ENCODE measurements at places on chromosomes 2 and 18.

- DNase-seq: no peak
Observed at GRCh38 chr2:241571821-241572620, 13.5 kb downstream of the BOK start.

DNA sequence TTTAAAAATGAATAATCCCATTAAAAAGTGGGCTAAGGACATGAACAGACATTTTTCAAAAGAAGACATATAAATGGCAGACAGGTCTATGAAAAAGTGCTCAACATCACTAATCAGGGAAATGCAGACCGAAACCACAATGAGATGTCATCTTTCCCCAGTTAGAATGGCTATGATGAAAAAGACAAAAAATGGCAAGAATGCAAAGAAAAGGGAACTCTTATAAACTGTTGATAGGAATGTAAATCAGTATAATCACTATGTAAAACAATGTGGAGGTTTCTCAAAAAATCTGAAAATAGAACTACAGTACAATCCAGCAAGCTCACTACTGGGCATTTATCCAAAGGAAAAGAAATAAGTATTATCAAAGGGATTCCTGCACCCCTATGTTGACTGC lies 169.2 kb downstream of the METTL4 start:
- no peak for DNase-seq

DNA sequence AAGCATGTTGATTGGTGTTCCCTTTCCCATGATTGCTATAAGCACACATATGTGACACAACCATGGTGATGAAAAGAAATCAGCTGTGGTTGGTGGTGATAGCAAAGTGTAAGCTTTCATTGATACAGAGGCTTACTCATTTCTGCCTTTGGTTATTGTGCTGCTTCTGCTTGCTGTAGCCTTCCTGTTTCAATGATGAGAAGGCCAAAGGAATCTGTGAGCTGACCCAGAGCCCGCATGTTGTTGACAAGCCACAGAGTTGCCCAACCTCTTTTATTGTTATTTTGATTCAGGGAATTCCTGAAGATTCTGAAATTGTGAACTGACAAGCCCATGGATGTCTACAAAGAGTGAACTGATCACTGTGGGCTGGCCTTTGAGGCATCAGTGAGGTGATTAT lies 164.4 kb downstream of the TMEFF2 start:
- DNase-seq: no peak

GRCh38 chr18:59607078-59607379 lies 90.2 kb downstream of the CCBE1 start:
- DNase-seq: no peak

GRCh38 chr2:145623136-145623535 lies 1103.2 kb upstream of the ZEB2 start:
- no peak for DNase-seq

DNA sequence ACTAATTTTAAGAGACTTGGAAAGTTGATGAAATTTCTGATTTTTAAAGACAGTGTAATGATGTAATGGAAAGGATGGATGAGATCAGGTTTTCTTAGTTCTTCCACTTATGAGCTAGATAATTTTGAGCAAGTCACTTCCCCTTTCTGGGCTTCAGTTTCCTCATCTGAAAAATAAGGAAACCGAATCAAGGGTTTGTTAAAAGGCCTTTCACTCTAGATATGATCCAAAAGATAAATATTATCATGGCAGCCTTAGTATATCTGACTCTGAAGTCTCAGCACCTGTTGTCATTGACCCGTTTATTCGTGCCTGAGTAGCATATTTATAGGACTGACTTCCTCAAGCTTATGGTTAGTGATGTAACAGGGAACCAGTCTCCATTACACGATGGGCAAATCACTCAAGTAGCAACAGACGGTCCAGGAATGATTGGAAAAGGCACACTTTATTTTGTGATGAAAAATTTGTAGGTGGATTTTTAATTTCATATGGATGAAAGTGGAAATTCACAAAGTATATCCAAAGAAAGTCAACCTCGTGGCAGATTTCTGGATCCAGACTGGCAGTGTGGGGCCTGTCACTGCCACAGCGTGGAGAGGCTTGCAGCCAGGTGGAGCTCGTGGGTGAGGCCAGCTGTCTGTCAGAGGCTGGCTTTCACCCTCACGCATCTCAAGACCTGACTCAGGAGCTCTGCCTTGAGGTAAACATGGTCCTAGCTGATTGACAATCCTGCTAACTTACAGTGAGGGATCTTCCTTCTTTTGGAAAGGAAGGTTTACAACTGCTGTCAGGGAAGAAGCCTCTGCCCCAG lies 137.9 kb upstream of the CXCR4 start:
- no peak for DNase-seq

DNA sequence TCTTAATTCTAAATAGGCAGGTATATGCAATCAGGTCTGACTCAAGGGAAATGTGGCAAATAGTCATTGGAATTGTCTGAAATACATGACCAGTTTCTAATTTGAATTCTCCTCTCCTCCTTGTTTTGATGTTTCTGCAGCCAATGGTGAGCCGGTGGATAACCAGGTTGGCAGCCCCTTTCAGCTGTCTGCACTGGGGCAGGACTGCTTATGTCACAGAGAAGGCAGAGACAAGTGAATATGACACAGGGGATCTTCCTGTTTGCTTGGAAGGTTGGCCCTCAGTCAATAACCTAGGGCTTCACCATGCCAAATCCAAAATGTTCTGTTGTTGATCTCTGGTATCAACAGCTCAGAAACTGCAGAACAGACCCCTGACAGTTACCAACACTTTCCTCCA lies 12.1 kb downstream of the MYT1L start:
- no peak for DNase-seq

DNA sequence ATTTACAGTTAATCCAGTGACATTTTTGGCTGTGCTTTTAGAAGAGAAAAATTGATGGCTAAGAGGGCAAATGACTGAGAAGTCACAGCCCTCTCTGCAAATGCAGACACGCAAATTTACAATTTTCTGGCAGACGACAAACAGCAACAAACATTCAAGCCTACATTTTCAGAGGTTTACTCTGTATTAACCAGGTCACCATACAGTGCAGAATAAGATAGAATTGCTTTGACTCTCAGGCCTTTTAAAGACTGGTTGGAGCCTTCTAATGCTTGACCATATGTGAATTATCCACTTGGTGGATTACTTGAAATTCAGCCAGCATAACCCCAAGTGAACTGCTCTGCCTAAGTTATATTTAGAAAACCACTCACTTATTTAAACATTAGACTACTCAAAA lies 280.9 kb upstream of the STON1 start:
- no peak for DNase-seq

DNA sequence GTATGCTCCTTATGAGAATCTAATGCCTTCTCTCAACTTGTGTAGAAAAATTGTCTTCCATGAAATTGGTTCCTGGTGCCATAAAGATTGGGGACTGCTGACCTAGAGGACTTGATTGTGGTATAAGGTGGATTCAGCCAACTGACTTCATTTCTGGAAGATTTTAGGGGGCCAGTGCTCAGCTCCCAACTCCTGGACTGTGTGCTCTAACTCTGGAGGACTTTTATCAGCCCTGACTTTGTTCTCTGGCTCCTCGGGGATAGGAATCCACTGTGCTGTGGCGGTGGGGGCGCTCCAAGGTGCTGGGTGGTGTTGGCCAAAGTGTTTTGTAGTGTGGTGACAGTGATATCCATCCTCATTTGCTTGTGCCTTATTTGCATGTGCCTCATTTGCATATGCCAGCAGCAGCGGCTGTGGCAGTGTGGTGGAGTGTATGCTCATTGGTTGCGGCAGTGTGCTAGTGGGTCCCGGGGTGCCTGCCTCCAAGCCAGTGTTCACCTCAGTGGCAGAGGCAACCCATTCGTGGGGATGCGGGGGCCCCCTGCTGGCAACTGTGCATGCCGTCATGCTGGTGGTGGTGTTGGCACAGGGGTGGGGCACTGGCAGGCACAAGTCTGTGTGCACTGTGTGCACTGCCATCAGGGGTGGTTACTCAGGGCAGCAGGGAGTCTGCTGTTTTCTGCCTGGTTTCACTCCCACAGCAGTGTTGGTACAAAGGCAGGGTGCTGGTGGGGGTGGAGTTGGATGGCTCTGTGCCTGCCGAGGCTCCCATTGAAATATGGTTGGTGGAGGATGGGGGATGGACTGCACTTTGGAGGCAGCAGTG lies 19.6 kb downstream of the EHBP1 start:
- DNase-seq: no peak

DNA sequence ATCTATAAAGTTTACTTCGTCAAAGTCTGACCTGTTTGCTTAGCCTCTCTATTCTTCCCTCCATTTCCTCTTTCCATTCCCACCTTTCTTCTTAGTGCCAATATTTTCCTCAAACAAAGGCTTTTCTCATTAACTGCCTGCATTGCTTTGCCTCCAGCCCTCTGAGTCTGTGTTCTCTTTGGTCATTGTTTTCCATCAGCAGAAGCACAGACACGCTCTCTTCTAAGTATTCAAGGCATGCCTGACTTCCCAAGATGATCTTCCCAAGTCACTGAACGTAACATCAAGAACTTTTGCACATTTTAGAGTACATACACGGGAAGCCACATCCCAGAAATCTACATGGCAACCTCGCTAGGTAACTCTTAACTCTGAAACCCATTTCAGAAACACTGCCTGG lies 32.6 kb upstream of the ANXA4 start:
- no peak for DNase-seq

- DNase-seq: no peak
Observed at GRCh38 chr2:100771125-100771524, 48.8 kb upstream of the NPAS2 start.

DNA sequence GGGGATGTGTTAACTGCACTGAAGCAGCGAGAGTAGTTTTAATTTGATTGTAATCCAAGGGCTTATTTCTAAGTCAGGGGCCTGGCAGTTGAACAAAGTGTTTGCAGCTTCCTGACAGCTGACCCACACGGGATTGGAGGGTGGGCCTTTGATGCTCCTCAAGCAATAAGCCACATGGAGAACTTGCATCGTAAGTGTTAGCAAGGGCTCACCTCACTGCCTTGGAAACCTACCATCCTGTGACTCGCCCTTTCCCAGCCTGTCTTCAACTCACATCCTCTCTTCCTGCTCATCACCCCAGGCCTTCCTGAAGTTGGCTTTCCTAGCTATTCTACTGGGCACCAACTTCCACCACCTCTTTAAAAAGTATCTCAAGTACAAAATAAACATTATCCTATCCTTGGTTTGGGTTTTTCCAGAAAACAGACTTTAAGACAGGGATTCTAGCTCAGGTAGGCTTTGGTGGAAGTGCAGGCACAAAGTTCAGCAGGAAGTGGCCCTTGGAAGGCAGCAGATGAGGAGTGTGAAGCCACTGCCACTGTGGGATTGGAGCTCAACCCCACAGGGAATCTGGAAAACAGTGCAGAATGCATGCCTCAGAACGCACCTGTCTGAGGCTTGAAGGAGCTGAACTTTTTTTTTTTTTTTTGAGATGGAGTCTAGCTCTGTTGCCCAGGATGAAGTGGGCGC lies 31.6 kb downstream of the B3GNT2 start:
- no peak for DNase-seq

GRCh38 chr2:191030521-191031154 lies 16.7 kb upstream of the STAT1 start:
- DNase-seq: no peak

GRCh38 chr18:62578980-62579511 lies 56.2 kb downstream of the ZCCHC2 start:
- no peak for DNase-seq

GRCh38 chr2:98376301-98376910 lies 30.1 kb downstream of the CNGA3 start:
- no peak for DNase-seq

DNA sequence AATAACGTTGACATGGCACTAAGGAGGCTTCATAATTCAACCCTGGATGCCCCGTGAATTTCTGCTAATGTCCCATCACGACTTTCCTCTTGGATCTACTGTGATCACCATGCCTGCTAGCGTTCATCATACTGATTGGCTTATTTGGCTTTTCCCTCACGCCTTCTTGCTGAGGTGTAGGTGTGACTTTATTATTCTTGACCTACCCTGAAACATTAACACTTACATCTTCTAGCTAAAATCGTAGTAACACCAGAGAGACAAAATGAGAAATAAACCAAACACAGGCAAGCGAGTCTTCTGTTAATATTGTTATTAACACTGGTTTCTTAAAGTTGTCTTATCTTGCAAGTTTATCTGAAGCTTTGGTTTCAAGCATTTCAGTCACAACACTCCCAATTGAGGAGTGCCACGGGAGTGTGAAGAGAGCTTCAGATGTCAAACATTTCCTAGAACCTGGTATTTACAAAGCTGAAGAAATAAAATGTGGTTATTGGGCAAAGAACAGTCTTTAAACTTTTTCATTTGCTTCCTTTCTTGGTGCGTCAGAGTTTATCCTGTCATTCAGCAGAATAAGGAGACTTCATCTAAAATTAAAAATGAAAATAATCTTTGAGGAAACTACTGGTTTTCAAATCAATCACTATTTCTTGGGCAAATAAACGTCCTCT lies 15.4 kb upstream of the STAT1 start:
- DNase-seq: no peak

DNA sequence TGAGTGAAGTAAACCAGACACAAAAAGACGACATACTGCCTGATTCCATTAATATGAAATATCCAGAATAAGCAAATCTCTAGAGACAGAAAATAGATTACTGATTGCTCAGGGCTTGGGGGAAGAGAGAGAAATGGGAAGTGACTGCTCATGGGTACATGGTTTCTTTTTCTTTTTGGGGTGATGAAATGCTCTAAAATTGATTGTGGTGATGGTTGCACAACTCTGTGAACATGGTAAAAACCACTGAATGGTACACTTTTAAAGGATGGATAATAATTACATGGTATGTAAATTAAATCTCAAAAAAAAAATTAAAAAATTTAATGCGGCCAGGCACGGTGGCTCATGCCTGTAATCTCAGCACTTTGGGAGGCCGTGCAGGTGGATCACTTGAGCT lies 39.3 kb downstream of the RPL31 start:
- DNase-seq: no peak

DNA sequence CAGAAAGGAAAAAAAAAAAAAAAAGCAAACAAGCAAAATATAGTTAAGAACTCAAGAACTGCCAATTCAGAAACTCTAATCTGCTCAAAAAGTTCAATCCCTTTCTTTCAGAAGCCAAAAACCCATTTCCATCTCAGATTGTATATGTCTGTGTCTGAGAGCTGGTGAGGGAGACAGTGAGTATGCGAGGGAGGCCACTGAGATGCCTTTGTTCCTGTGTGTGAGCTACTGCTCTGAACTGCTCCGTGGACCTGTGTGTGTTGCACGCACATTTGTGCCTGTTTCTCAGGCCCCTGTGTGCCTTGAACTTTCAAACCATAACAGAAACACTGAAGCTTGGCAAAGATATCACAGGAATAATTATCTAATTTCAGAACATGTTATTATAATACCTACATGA lies 2.5 kb upstream of the PKDCC start:
- no peak for DNase-seq

GRCh38 chr2:201806442-201807170 lies at the start of gene CDK15:
CDK15 (plus strand) TSS chr2:201806537; CDS start chr2:201806665, 128 bp downstream.
- no peak for DNase-seq

GRCh38 chr18:35862119-35862640 lies 110.3 kb upstream of the RMP24 start:
- DNase-seq: no peak

- no peak for DNase-seq
Observed at GRCh38 chr2:12222554-12222953, 476.1 kb downstream of the LPIN1 start.

- no peak for DNase-seq
Observed at GRCh38 chr18:79746730-79747129, 51.0 kb upstream of the KCNG2 start.
